ENCODE measurements at places on chromosomes 13 and 19. TPM values are rescaled to one million over a fixed set of nuclear protein-coding genes. Genes with fewer than 3 reads are reported as not detected.

- no peak for DNase-seq
Measured at GRCh38 chr13:46683676-46684260, 113.2 kb downstream of the ESD start.

DNA sequence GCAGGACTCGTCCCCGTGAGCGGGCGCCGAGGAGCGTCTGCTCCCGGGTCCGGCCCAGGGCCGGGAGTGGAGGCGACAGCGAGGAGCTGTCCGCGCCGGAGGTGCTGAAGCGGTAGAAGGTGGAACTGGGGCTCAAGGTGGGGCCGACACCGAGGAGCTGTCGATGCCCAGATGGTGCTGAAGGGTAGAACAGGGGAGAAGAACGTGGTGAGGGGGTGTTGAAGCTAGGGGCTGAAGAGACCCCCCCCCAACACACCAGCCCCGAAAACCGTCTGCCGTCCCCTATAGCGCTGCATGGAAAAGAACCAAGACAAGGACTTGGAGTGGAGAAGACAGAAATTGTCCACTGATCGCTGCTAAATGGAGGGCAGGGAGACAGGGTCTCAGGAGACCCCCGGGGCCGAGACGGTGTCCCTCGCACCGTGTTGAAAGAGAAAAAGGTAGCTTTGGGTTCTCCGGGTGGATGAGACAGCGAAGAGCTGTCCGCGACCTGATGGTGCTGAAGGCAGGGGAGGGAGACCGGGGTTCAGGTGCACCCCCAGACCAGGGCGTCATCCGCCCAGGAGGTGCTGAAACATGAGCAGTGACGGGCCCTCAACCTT is 7.1 kb upstream of the PDE4C start:
- DNase-seq: no peak

DNA sequence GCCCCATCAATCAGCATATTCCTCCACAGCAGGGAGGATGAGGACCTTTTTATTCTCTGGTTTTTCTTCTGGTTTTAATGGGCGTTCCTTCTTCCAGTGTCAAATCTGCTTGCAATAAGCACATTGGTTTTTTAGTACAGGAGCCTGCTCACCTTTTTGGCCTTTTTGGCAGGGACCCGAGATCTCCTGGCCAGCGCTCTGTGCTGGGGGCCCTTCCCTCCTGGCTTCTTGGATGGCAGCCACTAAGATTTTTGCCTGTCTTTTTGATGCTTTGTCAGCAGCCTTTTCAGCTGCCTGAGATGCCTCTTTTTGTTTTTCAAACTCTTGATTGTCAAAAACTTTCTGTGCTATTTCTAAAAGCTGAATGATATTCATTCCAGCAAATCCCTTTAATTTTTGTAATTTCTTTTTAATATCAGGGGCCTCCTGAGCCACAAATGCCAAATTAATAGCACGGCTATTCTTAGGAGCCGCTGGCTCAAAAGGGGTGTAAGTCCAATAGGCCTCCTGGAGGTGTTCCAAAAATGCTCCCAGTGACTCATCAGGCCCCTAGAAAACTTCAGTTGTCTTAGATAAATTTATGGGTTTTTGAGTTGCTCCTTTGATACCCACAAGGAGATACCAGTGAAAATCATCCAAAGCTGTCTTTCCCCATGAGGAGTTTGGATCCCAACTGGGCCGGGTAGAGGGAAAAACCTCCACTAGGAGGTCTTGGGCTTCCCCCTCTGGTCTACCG is 73.0 kb downstream of the ZNF100 start:
- DNase-seq: no peak

DNA sequence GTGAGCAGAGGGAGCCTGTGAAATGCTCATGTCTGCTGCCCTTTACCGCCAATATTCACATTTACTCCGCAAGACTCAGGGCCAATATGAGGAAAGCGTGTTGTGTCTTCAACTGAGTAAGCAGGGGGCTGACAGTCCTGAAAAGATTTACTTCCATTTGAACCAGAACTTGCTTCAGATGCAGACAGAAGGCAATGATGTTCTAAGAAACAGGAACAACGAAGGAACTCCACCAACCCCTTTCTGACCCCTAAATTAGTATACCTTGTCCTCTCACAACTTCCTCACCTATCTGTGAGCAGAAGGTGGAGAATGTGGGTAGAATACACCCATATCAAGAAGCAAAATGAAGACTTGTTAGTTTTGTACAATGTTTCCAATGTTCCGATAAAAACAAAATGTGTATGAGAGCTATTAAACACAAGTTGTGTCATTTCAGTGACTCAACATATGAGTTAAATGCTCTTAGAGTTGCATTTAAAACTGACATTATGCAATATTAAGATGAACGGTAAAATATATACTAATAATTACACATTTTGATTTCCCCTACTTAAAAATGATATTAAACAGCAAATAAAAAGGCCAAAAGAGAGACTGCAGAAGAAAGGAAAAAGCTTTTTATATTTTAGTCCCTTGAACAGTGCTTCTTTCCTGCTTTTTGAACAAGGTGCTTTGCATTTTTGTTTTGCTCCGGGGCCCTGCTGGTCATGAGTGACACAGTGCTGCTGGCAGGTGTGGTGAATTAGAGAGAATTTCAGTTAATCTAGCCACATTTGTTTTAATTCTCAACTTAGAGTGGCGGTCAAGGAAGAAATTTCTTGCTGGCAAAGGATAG is 16.0 kb downstream of the TMEM272 start:
- peak; percentile 26 for DNase-seq

GRCh38 chr13:41812851-41813250 is 148.1 kb downstream of the VWA8 start:
- DNase-seq: no peak

GRCh38 chr19:5627395-5627904 is 4.6 kb downstream of the SAFB start:
- DNase-seq: no peak

DNA sequence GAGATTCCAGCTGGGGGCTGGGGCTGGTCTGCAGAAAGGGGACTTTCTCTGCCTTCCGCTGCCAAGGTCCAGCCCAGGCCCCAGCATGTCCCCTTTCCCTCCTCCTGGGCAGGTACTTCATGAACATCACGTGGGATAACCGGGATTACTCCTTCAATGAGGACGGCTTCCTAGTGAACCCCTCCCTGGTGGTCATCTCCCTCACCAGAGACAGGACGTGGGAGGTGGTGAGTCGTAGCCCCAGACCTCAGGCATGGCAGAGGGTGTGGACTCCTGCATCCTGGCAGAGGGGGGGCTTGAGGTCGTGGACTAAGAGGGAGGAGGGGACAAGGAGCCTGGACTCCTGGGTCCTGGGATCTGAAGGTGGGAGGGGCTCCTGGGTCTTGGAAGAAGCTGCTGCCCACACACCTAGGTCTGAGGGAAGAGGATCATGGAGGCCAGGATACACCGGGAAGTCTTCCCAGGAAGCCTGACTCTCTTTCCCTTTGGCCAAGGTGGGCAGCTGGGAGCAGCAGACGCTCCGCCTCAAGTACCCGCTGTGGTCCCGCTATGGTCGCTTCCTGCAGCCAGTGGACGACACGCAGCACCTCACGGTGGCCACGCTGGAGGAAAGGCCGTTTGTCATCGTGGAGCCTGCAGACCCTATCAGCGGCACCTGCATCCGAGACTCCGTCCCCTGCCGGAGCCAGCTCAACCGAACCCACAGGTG is 20.6 kb downstream of the GRIN2D start:
- no peak for DNase-seq

DNA sequence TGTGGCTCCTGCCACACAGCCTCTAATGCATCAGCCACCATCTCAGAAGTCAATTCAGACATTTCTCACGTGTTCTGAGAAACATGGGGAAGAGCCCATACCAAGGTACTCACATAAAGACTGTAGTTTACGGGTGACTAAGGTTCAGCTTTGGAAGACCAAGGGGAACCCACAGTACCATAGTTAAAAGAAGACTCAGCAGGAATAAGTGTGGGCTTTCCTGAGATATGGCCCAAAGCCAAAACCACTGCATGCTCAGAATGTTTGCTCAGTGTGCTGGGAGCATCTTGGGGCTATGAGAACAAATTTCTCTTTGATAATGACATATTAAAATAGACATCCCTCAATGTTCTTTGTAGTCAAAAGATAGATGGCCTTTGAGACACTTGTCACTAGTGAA is 283.8 kb downstream of the DCT start:
- no peak for DNase-seq

DNA sequence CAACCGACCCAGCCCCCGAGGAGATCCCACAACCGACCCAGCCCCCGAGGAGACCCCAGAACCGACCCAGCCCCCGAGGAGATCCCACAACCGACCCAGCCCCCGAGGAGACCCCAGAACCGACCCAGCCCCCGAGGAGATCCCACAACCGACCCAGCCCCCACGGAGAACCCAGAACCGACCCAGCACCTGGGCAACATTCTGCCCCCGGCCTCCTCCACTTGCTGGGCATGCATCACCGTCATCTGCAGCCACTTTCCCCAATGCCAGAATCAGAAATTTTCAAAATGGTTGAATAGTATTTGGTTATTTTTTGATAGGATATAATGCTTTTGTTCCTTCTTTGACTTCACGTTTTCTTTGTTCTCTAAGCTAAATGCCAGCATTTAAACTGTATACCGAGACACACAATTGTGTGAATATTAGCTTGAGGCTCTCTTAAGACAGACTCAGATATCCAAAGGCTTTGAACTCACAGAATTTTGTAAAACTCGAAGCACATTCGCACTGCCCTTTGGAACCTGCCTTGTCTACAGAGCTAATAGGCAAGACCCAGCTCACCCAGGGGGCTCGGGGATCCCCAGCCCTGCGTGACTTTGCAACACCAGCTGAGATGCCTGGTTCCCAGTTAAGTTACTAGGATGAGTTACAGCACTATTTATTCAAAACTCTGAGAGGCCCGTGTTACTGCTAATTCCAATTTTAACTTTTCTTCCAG is 15.5 kb upstream of the RASA3 start:
- DNase-seq: no peak

- no peak for DNase-seq
Measured at GRCh38 chr19:43690890-43691289, 20.9 kb upstream of the PLAUR start.

DNA sequence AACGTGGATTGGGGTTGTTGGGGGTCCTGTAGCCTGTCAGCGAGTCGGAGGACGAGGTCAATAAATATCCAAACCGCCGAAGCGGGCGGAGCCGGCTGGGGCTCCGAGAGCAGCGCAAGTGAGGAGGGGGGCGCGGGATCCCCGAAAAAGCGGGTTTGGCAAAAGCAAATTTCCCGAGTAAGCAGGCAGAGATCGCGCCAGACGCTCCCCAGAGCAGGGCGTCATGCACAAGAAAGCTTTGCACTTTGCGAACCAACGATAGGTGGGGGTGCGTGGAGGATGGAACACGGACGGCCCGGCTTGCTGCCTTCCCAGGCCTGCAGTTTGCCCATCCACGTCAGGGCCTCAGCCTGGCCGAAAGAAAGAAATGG is 754 bp upstream of the SIX5 start:
- DNase-seq: no peak

- DNase-seq: no peak
Measured at GRCh38 chr19:45171211-45171623, 6.8 kb downstream of the TRAPPC6A start.

- no peak for DNase-seq
Measured at GRCh38 chr19:35862528-35862927, 5.8 kb downstream of the KIRREL2 start.

Gene ZSWIM9
- total RNA-seq: 10.2 TPM

Gene LILRA1
- not detected for total RNA-seq

Gene ZNF8
- total RNA-seq: 4.5 TPM

Gene VSIG10L
- total RNA-seq: 6.4 TPM

Gene HIF3A
- not detected for total RNA-seq

All from activated naive CD4-positive, alpha-beta T cell treated with anti-CD3 and anti-CD28 coated beads, Interleukin-2, amount 50 U/mL, for 72 hours (primary cell).